Islet precursor cell (in vitro differentiated cells): ENCODE measurements at places on chromosomes 12 and 14.
A peak's percentile ranks its signal among the peaks of the same experiment; 100 is the strongest.

- no peak for DNase-seq
Measured at GRCh38 chr12:132205271-132206045, 61.2 kb downstream of the NOC4L start.

GRCh38 chr12:54560374-54560858 lies 11.0 kb downstream of the PDE1B start:
- DNase-seq, result peak; percentile 88

GRCh38 chr12:95083938-95084337 lies 10.5 kb upstream of the NR2C1 start:
- DNase-seq, result peak; percentile 95

- peak; percentile 57 for DNase-seq
Measured at GRCh38 chr12:30847259-30847658, 79.3 kb upstream of the TSPAN11 start.

- no peak for DNase-seq
Measured at GRCh38 chr14:86675059-86675458, 1145.1 kb downstream of the FLRT2 start.

DNA sequence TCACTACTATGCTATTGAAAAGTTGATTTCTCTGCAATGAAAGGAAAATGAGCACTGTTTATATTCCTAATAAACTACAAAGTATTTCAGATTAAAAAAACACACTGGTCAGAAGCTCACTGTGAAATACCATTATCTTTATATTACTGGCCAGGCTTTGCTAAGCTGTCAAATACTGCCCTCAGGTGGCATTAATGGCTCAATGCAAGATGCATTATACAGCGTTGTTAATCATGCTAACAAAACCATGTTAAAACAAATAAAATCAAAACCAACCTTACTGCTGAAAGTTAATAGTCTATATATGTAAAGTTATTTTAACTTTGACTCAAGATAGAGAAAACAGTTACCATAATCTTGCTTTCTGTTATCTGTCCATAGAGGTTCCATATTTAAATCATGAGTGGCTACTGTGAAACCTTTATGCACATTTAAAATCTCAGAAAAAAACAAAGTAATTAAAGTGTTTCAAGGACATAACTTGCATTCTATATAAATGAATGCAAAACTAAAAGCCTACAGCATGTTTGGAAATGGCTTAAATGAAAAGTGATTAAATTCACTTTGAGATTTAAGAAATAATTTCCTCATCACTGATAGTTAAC lies 121.7 kb downstream of the RALGAPA1 start:
- DNase-seq, result no peak

DNA sequence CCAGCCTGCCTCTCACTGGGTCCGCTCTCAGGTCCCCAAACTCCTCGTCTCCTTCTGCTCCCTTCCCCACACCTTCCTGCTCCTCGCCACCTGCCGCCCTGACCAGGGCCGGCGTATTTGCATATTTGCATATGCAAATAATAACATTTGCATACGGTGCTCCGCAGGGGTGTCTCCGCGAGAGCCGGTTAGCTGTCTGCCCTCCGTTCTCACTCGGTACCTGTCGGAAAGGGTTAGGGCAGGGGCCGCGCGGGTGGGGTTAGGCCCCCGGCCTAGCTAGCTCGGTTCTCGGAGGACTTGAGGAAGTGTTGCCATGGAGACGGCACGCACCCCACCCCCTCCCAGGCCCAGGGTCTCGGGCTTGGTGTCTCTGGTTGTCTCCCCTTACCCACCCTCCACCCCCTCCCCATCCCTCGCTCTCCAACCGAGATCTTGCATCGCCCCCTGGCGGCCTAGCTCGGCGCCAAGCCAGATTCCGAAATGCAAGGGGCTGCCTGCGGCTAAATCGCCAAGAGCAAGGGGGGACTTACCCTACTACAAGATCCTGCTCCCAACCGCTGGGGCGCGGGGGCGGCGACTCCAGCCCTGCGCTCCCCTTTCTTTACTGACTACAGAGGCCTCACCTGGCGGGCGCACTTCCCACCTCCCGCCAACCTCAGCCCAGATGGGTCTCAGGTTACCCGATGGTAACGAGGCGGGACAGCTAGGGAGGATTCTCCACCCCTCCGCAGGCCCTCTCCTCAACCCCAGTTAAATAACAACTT lies 8.1 kb downstream of the STAC3 start:
- peak; percentile 94 for DNase-seq

GRCh38 chr12:24595652-24596235 lies 353.2 kb downstream of the BCAT1 start:
- DNase-seq, result no peak

DNA sequence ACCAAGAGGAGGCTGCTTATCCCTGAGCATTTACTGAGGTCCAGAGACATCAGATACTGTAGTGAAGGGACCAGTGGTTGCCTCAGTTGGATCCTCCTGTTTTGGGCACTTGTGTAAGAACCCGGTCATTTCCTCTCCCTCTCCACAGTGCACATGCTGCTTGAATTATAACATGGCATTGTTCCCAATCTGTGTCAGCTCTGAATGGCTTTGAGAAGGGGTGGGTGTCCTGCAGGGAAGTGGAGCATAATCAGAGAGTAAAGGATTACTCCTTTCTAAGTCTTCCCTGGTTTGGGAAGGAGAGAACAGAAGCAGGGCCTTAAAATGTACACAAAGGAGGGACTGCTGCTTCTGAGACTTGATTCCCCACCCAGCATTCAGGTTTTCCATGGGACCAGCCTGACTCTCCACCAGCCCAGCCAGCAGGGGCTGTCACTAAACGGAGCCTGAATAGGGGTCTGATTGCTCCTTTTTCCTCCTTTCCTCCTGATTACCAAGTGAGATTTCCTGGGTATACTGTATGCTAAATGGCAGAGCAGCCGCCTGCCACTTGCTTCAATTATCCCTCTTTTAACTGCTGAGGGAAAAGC lies 78.4 kb downstream of the NRXN3 start:
- DNase-seq, result no peak
